Stimulated activated CD4-positive, alpha-beta T cell treated with anti-CD3 and anti-CD28 coated beads, Interleukin-4, amount 100 ng/mL, for 4 hours (primary cell): ENCODE measurements at places on chromosomes 13 and 19.

- DNase-seq: no peak
These were observed 330.5 kb upstream of the KLF12 start for GRCh38 chr13:74464670-74465069.

GRCh38 chr19:51131780-51132680 lies 7.3 kb downstream of the SIGLEC9 start:
- no peak for DNase-seq

DNA sequence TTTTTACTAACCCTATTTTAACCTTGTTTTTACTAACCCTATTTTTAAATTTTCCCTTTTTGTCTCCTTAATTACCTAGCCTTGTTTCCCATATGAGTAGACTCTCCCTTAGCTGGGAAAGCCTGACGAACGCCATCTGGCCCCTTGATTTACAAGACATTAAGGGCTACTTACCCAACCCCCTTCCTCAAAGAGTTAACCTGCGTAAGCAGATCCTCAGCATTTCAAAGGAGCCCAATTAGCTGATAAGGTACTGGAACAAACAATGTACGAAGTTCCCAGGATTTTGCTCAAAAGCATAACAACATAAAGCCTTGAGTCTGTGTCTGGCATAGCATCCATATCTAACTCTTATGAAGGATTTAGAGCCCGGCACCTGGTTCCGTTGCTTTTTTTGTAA lies 4.7 kb upstream of the MVB12A start:
- no peak for DNase-seq

- no peak for DNase-seq
These were observed 83.1 kb downstream of the ALOX5AP start for GRCh38 chr13:30818323-30818960.

GRCh38 chr19:19602713-19603324 lies 15.7 kb downstream of the PBX4 start:
- no peak for DNase-seq

DNA sequence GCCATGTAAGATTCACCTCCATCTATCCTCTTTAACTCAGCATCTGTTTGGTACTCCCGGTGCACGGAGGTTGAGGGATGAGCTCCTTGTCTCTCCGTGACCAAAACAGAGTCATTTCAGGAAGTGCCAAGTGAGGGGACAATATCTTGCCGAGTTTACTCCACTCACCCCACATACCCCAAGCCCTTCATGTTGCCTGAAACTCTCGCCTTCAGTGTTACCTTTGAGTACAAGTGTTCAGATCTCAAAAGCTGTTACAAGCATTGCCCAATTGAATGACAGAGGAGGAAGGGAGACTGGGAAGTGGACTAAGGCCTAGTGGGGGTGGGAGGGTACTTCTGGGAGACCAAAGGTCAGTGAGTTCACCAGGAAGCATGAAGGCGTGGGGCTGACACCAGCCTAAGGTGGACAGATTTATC lies 6.0 kb upstream of the SIGLEC12 start:
- no peak for DNase-seq

DNA sequence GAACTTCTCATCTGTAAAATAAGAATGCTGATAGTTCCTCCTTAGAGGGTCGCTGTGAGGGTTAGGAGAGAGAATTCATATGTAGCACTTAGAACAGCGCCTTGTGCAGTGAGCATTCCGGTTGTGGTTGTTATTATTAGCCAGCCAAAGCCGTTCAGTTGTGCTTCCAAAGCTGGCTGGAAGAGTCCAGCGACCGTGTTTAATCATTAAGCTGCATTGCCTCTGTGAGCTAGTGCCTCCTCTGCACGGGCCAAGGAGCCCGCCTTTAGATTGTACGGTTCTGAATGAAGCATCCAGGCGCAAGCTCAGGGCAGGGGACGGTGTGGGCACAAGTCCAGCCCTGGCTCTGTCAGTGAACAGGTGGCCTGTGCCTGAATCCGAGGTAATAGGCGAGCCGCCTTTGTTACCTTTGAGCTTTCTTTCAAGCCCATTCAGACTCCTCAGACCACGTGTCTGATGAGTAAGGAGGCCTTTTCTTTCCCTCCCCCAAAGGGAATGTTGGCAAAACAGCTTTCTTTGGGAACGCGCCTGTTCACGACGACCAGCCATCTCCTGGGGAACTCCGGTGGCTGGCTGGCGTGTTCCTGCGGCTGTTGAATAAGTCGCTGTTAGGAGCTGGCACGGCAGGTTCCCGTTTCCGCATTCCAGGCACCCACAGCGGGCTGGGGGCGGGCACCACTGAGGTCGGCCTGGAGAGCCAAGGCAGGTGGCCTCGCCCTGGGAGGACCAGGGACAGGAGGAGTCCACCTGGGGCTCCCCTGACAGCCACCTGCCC lies 25.1 kb downstream of the SIPA1L3 start:
- DNase-seq: no peak

DNA sequence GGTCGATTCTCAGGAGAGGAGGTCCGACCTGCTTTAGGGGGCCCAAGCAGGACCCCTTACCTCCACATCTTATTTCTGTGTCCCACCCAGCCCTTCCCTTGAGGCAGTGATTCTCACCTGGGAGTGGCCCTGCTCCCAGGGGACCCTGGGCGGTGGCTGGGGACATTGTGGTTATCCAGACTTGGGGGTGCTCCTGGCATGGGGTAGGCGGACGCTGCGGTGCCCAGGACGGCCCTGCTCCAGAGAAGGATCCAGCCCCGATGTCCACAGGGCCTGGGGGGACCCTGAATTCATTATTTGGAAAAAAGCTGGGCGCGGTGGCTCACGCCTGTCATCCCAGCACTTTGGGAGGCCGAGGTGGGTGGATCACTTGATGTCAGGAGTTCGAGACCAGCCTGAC lies 84.4 kb downstream of the GADD45B start:
- DNase-seq: no peak

- no peak for DNase-seq
These were observed 4.9 kb downstream of the ACTMAP start for GRCh38 chr19:40745402-40745780.

DNA sequence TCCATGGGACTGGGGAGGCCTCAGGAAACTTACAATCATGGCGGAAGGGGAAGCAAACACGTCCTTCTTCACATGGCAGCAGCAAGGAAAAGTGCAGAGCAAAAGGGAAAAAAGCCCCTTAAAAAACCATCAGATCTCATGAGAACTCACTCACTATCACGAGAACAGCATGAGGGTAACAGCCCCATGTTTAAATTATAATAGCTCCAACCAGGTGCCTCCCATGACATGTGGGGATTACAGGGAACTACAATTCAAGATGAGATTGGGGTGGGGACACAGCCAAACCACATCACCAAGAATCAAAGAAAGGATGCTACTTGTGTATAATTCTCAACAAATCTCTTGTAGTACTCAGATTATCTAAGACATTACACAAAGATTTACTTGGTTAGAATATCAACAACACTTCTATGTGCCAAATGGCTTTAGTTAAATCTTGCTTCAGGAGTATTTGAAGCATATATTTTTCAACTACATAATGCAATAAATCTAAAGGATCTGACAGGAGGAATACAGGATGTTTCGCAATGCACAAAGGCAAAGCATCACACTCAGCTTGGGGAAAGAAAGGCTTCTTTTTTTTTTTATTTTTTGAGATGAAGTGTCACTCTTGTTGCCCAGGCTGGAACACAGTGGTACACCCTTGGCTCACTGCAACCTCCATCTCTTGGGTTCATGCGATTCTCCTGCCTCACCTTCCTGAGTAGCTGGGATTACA lies 180.0 kb downstream of the LHFPL6 start:
- no peak for DNase-seq

GRCh38 chr19:13918726-13919411 lies 12.9 kb downstream of the CC2D1A start:
- no peak for DNase-seq

- no peak for DNase-seq
These were observed 32.2 kb downstream of the RCBTB2 start for GRCh38 chr13:48500652-48501197.

- DNase-seq: no peak
These were observed 953.4 kb upstream of the PRR20A start for GRCh38 chr13:56187331-56187730.

GRCh38 chr13:27304099-27304498 lies 33.5 kb downstream of the RASL11A start:
- no peak for DNase-seq

GRCh38 chr13:33426131-33426530 lies 140.6 kb upstream of the STARD13 start:
- DNase-seq: no peak

- peak; percentile 40 for DNase-seq
These were observed 70.7 kb downstream of the EPS15L1 start for GRCh38 chr19:16400911-16401591.

GRCh38 chr19:4034048-4035017 lies 26.8 kb downstream of the PIAS4 start:
- no peak for DNase-seq

- DNase-seq: no peak
These were observed 5.4 kb downstream of the NLRP12 start for GRCh38 chr19:53818756-53819155.

- peak; percentile 63 for DNase-seq
These were observed 1.3 kb upstream of the CEACAM6 start for GRCh38 chr19:41753936-41754529.

DNA sequence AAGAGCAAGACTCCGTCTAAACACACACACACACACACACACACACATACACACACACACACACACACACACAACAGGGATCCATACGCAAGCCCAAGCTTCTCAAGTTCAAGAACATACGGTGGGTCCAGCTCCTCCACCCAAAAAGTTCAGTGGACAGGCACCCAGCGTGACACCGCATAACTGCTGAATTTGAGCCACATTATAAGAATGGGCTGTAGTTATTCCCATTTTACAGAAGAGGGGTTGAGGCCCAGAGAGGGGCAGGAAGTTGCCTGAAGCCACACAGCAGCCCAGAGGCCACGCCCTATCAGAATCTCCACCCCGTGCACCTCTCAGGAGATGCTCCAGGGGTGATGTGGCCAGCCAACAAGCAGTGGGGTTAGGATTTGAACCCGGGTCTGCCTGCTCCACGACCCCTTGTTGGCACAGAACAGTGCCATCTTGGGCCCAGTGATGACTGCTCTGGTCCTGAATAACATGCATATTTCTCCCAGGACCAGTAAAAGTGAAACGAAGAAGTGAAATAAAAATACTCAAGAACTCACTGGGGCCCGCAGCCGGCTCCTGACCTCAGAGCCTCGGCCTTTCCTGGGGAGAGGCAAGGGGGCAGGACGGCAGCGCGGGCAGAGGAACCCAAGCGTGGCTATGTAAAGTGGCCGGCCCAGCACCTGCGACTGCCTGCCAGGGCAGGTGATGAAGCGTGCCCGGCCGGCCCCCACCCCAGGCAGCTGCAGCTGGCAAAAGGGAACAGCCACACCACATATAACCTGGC lies 61.9 kb downstream of the AP1M1 start:
- no peak for DNase-seq

DNA sequence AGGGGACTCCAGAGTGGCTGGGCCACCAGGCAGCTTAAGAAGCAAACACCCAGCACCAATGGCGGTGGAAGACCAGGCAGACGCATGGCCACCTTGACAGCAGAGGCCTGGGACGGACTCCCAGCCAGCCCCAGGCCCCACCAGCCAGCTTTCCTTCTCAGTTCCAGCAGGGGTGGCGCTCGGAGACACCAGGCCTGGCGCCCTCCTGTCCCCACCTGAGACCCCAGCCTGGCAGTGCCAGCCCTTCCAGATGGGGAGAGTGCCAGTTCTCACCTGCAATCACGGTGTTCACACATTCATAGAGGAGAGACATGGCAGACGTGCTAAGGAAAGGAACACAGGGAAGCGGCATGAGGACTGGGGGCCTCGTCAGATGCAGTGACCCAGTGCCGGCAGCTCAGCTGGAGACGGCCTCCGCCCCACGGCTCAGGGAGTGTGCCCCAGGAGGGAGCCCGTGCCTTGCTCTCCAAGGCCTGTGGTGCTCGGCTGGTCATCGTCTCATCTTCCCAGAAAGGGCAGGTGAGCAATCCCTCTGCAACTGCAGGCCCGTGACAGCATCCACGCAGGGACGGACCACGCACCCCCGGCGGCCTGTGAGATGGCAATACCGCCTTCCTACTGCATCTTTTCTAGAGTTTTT lies 24.4 kb downstream of the AP3D1 start:
- DNase-seq: no peak

- peak; percentile 76 for DNase-seq
These were observed 4.5 kb upstream of the IL12RB1 start for GRCh38 chr19:18091217-18091608.

GRCh38 chr13:24153979-24154701 lies 6.4 kb upstream of the SPATA13 start:
- DNase-seq: no peak

GRCh38 chr13:76917095-76917494 lies 30.9 kb upstream of the KCTD12 start:
- no peak for DNase-seq

DNA sequence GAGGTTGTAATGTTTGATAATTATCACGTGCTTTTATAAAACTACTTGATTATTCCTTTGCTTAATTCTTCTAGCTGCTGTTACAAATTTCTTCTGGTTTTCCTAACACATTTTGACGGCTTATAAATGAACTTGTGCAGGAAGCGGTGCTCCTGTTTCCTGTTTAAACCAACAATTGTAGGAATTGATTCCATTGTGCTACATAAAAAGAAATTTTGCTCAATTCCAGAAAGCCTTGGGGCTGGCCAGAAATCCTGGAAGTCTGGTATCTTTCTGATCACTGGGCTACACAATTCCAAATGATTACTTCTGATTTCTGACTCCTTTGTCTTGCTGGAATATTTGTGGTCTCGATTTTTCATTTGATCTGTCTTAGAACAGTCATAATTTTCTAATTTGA lies 14.9 kb downstream of the RFC3 start:
- DNase-seq: no peak

DNA sequence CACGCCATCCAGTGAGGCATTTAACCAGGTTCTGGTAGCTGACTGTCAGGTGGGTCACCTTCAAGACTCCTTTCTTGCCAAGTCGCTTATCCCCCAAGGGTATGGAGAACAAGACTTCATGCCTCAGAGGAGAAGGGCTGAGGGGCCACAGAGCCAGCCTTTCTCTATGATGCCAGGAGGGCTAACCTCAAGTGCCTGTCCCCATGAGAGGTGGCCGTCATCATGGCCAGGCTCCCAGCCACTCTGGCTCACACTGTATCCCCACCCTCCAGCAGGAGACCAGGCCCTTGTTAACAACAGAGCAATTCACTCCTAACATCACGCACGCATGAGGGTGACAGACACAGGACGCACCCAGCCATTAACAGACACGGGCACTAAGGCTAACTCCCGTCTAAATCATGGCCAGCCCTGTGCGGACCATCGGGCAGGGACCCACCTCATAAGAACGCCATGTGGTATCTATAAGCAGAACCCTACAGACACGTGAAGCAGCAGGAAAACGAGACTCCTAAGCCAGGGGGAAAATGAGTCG lies 38.6 kb upstream of the ISYNA1 start:
- no peak for DNase-seq

DNA sequence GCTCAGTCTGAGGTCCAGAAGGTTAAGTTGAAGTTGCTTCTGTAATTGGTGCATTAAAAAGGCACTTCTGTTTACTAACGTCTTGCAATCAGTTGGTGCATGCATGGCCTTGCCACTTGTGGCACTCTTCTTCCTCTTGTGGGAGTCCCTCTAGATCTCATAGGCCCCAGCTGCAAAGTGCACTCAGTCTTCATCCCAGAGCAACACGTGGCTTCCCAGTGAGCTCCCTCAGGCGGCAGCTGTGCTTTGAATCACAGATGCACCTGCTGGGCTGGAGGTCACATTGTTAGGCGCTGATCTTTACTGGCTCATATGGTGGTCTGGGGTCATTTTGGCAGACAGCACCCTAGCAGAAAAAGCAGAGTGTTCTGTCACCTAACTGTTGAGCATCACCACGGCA lies 215.7 kb downstream of the ZNF536 start:
- no peak for DNase-seq
